Retina (tissue), 1 donor: ENCODE measurements at places on chromosomes 11 and 22.

DNA sequence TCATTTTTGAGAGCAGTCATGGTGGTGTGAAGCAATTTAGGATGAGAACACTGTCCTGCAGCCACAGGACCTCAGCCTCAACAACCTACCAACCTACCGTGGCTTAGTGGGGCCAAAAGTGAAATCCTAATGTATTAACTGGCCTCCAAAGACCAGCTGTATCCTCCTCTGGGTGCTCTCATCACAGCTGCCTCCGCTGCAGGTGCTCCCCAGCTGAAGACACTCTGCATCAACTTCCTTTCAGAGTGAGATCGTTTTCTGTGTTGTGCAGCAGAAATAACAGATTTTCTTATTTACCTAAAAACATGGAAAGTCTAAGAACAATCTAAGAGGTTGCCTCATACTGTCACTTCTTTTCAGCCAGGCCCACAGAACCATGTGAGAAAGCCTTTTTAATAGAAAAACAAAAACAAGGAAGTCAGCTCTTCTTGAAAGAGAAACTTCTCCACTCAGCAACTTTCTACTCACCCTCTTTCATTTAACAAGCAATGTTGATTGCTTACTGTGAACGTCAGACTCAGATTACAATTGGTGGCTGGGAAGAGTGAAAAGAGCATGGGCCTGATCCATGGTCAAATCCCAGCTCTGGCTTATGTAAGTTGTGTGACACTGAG is 136.1 kb downstream of the TENM4 start:
- DNase-seq: no peak

DNA sequence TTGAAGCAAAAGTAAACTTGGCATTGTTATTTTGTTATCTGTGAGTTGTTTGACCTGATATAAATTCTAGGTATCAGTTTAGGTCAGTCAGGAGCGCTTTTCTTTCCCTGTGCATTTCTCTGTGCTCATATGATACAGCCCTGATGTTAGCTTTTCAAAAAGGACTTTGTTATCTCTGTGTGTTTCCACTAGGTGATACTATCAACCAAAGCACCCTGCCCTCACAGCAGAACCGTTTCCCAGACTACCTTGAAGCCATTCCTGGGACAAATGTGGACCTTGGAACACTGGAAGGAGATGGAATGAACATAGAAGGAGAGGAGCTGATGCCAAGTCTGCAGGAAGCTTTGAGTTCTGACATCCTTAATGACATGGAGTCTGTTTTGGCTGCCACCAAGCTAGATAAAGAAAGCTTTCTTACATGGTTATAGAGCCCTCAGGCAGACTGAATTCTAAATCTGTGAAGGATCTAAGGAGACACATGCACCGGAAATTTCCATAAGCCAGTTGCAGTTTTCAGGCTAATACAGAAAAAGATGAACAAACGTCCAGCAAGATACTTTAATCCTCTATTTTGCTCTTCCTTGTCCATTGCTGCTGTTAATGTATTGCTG is 87.7 kb upstream of the BIRC3 start:
- DNase-seq: no peak

GRCh38 chr22:37633625-37634416 is 5.6 kb upstream of the SH3BP1 start:
- peak; percentile 91 for DNase-seq

DNA sequence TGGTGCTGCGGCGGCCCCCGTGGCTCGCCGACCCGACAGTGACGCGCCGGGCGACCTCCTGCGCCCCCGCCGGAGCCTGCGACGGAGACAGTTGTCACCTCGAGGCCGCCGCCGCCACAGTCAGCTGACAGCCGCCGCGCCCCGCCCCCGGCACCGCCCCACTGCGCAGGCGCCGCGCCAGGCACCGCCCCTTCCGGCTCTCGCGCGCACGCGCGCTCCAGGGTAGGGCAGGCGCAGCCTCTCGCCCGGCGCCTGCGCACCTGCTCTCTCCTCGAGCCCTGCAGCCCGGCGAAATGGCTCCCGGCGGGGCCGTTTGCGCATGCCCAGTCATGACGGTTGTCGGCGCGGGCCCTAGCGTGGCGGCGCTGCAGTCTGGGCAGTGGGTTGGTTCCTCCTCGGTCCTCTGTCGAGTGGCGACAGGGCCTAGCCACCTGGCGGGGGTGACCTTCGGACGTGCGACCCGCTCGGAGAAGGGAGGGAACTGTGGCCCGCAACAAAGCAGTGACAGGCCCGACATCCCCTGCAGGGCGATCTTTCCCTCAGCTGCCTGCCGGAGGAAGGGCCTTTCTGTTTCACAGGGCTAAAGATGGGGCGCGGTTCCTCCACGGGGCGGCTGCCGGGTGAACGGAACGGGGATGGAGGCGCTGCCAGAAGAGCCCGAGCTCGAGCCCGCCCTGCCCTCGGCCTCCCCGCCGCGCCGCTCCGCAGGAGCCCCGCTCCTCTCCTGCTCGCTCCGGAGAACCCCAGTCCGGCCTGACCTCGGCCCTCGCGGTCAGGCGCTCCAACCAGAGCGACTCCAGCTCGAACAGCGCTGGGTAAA is at the start of gene TOLLIP:
Gene TOLLIP (minus strand): TSS at position 135 of the 820 bp plus-strand sequence. CDS start 134 bp downstream, at position 1.
- peak; percentile 97 for DNase-seq

GRCh38 chr11:13667245-13667644 is 1.2 kb upstream of the FAR1 start:
- no peak for DNase-seq

DNA sequence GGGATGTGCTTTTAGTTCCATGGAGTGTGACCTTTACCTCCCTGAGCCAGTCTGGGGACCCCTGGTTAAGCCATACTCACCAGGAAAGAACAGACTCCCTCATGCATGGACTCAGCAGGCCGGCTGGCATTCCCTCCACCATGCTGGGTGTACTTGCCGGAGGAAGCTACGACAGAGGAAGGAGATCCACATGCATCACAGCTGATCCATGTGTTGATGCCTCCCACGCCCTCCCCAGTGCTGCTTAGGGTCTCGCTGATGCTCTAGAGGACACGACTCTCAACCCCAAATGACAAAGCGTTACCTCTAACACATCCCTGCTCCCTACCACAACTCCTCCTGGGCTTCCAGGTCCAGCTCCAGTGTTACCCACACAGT is 39.8 kb downstream of the GAB4 start:
- DNase-seq: no peak

DNA sequence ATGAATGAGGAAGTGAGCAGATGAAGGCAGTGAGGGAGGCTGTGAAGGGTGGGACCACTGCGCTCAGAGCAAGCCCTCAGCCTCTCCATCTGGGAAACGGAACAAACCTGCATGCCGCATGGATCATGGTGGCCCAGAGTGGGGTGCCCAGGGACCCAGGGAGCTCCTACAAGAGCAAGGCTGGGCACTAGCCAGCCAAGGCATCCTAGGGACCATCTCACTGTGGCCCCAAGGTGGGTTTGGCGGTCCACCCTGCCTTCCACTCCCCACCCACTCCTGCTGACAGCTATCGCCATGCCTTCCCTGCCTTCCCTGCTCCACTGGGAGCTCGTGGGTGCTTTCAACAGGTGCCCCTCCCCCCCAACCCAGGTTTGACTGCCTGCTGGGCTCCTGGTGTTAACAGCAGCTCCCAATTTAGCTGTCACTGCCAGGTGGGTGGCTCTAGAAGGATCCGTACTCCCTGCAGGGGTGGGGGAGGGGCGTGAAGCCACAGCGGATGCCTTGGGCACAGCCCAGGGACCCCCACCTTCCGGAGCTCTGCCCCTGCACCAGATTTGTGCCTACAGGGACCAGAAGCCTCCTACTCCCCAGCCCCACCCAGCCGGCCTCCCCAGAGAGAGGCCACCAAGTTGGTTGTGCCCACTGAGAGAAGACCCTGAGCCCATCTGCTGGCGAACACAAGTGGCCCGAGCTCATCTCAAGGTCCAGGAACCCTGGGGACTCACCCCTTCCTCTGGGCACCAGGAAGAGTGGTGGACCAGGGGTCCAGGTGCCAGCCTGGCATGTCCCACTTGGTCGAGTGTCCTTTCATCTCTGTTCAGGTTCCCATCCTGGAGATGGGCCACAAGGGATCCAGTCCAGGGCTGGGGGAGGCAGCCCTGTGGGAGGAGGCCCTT is 29.7 kb upstream of the PRODH start:
- DNase-seq: no peak

- DNase-seq: no peak
These were observed 4.1 kb upstream of the MS4A18 start for GRCh38 chr11:60720460-60720859.

DNA sequence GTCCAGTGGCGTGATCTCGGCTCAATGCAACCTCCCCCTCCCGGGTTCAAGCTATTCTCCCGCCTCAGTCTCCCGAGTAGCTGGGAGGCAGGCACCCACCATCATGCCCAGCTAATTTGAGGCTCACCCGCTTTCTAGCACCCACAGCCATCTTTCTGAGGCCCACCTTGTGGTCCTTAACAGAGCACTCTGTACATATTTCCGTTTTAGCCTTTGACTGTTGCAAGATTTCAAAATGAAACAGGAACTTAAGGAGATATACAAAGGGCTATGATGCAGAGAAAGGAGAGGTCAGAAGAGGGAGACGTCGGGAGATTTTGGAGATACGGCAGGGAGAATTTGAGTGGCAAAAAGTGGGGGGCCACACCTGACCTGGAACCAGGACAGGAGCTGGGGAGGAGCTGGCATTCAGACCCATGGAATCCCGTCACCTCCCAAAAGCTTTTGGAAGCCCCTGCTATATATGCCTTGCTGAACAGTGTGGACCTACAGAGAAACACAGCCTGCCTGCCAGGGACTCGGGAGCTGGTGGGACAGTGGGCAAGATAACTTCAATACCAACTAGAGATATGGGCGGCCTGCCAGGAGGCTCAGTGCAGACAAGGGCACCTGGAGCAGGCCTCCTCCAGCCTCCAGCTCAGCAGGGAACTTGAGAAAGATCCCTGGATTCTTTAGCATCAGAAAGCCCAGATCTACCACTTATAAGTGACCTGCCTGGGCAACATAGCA is 8.0 kb upstream of the CLCF1 start:
- DNase-seq: no peak
